ENCODE measurements at places on chromosomes 12 and 14. TPM values are rescaled to one million over a fixed set of nuclear protein-coding genes. Genes with fewer than 3 reads are reported as not detected.

The PELI2 gene
- total RNA-seq: 29.2 TPM

The VASH1 gene
- 4.5 TPM for total RNA-seq

The LBHD2 gene
- not detected for total RNA-seq

The RHOF gene
- total RNA-seq: 5.6 TPM

The MCRS1 gene
- 37.5 TPM for total RNA-seq

The TC2N gene
- total RNA-seq: 0.26 TPM

The UNC119B gene
- total RNA-seq: 29.1 TPM

The ESYT1 gene
- total RNA-seq: 261 TPM

The ADAMTS20 gene
- not detected for total RNA-seq

The OR10P1 gene
- not detected for total RNA-seq

The POTEM gene
- not detected for total RNA-seq

The PLCZ1 gene
- total RNA-seq: not detected

The RDH12 gene
- total RNA-seq: not detected

The APOLD1 gene
- 1.5 TPM for total RNA-seq

The PTPRB gene
- 0.66 TPM for total RNA-seq

The ZNF605 gene
- total RNA-seq: 15.2 TPM

The CCDC177 gene
- total RNA-seq: not detected

The SERPINA5 gene
- not detected for total RNA-seq

The IL31 gene
- total RNA-seq: not detected

The GALNT8 gene
- under 0.01 TPM for total RNA-seq

The TESPA1 gene
- not detected for total RNA-seq

The SCNN1A gene
- 0.26 TPM for total RNA-seq

The NAV3 gene
- 50.3 TPM for total RNA-seq

The TAS2R20 gene
- 2.1 TPM for total RNA-seq

The DHRS2 gene
- total RNA-seq: not detected

The PPP1R36 gene
- total RNA-seq: 1.3 TPM

The TTC5 gene
- 22.0 TPM for total RNA-seq

The BDKRB1 gene
- total RNA-seq: 16.7 TPM

The CLEC6A gene
- not detected for total RNA-seq

The DACT1 gene
- 22.6 TPM for total RNA-seq

The RNASE12 gene
- total RNA-seq: not detected

The FAM234B gene
- total RNA-seq: 6.7 TPM

The PTCSC3 gene
- not detected for total RNA-seq

The RFX4 gene
- not detected for total RNA-seq

Measured in fibroblast of lung (primary cell).